Activated T-helper 2 cell treated with anti-CD3 and anti-CD28 coated beads, Interferon-gamma antibody, Interleukin-2, Interleukin-4, amounts not matched to agents 10 μg/mL and 5 μg/mL and 100 μg/mL, durations not matched to agents 14 hours and 24 hours and 36 hours (primary cell): ENCODE measurements at places on chromosomes 1 and 21.

- DNase-seq = no peak
Measured at GRCh38 chr1:9135073-9135836, 6.4 kb upstream of the GPR157 start.

DNA sequence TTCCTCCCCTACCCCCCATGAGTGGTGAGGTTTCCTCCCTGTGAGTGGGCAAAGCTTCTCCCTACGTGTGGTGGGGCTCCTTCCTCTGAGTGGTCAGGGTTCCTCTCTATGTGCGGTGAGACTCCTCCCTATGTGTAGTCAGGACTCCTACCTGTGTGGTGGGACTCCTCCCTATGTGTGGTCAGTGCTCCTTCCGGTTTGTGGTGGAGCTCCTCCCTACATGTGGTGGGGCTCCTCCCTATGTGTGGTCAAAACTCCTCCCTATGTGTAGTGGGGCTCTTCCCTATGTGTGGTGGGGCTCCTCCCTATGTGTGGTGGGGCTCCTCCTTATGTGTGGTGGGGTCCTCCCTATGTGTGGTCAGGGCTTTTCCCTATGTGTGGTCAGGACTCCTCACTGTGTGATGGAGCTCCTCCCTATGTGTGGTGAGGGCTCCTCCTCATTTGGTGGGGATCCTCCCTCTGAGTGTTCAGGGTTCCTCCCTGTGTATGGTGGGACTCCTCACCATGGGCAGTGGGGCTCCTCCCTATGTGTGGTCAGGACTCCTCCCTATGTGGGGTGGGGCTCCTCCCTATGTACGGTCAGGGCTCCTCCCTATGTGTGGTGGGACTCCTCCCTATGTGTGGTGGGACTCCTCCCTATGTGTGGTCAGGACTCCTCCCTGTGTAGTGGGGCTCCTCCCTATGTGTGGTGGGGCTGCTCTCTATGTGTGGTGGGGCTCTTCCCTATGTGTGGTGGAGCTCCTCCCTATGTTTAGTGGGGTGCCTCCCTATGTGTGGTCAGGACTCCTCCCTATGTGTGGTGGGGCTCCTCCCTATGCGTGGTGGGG, 29.1 kb downstream of the PRSS38 start:
- H3K36me3 ChIP-seq = no peaks in the 10 kb centered on the region
- H3K4me3 ChIP-seq = no peak overlapping the region
- DNase-seq = no peak
- no peaks in the 10 kb centered on the region for H3K27me3 ChIP-seq
- no peaks in the 10 kb centered on the region for H3K4me1 ChIP-seq

- peaks cover 4% of the 10 kb centered on the region for H3K36me3 ChIP-seq
- H3K4me1 ChIP-seq = peaks cover 7% of the 10 kb centered on the region
- H3K27me3 ChIP-seq = peaks cover 20% of the 10 kb centered on the region
Measured at GRCh38 chr1:154571244-154571963, 3.8 kb downstream of the CHRNB2 start.

DNA sequence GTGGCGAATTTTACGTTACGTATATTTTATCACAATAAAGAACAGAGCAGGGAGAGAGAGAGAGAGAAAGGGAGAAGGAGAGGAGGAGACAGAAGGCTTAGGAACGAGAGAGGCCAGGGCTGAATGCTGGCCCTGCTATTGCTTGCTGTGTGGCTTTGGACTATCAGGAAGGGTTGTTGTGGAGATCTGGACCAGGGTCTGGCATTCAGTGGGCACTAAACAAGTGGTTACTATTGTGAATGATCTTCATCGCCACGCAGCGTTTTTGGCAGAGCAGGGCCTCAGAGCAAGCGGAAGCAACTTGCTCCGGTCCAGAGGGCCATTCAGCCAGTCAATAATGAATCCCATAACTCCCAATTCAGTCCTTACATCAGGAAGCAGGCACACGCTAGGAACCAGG, 26.4 kb downstream of the PIK3C2B start:
- H3K36me3 ChIP-seq = peaks cover 16% of the 10 kb centered on the region
- DNase-seq = no peak
- peaks cover 21% of the 10 kb centered on the region for H3K4me1 ChIP-seq

- H3K27me3 ChIP-seq = no peaks in the 10 kb centered on the region
- H3K27ac ChIP-seq = no peak overlapping the region
- no peak overlapping the region for H3K4me3 ChIP-seq
- H3K4me1 ChIP-seq = peaks cover 5% of the 10 kb centered on the region
- H3K36me3 ChIP-seq = no peaks in the 10 kb centered on the region
- no peak for DNase-seq
Measured at GRCh38 chr1:165917166-165917565, 89.8 kb downstream of the UCK2 start.

DNA sequence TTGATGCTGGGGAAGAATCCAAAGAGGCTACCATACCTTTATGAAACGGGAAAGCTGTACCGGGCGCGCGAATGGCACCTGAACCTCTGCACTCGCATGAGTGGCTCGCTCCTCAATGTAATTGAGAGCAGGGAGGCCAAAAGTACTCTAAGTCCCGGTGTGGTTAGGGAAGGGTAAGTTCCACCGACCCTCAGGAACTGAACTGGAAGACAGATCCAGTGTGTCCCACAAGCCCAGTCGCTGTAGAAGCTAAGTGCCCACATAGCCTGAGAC, 1.0 kb downstream of the GATAD2B start:
- peak overlapping the region; percentile 93 for H3K27ac ChIP-seq
- peaks cover 34% of the 10 kb centered on the region for H3K4me1 ChIP-seq
- peaks cover 24% of the 10 kb centered on the region for H3K36me3 ChIP-seq
- H3K27me3 ChIP-seq = no peaks in the 10 kb centered on the region
- no peak for DNase-seq
- H3K4me3 ChIP-seq = peak overlapping the region; percentile 91
